ENCODE measurements at places on chromosomes 5 and 9.

DNA sequence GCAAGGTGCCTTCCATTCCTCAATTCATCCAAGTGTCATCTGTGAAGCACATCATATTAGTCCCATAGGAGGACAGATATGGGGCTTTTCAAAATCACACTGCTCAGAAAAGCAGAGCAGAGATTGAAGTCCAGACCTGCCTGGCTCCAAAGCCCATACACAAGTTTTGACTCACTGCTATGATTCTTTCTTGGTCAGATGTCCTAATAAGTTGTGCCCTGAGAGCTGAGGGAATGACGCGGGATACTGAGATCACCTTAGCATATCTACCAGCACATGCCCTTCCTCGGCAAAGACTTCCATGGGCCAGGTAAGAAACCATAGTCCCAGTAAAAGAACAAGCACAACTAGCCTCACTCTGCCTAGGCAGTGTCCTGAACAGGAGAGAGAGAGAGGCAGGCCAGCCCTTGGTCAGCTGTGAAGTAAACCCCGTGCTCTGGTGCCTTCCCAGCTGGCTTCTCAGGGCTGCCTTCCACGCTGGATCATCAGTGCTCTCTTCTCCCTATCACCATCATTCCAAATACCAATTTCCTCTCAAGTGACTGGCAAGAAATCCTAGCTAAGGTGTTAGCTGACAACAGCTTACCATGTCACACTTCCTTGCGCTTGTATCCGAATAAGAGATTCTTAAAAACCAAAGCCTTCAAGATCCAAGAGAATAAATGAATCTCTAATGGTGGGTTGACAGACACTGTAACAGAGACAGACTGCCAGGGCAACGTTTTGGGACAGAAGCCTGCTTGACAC is 73.2 kb downstream of the SIL1 start:
- no peak for DNase-seq

- no peak for DNase-seq
Observed at GRCh38 chr5:30930736-30931135, 262.8 kb upstream of the CDH6 start.

GRCh38 chr9:108691614-108692013 is 164.2 kb downstream of the ACTL7B start:
- DNase-seq = no peak

- DNase-seq = no peak
Observed at GRCh38 chr5:81759632-81760005, 8.7 kb upstream of the SSBP2 start.

GRCh38 chr5:109016300-109016699 is 268.6 kb downstream of the FER start:
- no peak for DNase-seq

DNA sequence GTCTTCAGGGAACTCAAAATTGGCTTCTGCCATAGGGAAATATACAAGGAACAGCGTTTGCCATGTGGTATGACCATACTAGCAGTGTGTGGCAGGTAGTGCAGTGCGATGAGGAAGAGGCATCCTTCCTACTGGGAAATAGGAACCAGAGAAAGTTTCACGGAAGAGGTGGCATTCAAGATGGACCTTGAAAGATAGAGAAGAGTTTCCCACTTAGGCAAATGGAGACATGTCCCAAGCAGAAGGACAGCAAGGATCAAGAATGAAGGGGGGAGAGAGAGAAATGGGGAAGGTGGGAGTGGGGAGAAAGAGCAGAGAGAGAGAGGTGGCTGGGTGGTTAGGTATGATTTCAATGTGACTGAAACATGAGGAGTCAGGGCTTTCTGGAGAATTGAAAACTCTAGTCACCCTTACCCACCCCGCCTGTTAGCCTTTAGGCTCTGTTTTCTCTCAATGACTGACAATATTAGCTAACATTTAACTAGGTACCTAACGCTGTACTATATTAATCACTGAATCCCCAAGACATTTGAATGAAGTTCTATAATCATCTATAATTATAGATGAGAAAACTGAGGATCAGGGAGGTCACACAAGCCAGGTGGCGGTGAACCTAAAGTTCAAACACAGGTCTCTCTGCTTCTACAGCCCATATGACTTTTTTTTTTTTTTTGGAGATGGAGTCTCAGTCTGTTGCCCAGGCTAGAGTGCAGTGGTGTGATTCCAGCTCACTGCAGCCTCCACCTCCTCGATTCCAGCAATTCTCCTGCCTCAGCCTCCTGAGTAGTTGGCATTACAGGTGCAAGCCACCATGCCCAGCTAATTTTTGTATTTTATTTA is 171.3 kb downstream of the NR3C1 start:
- no peak for DNase-seq
